Effector memory CD4-positive, alpha-beta T cell (primary cell): ENCODE measurements at places on chromosomes 3 and 15.

- DNase-seq: no peak
These were observed 31.1 kb downstream of the SGO1 start for GRCh38 chr3:20154928-20155327.

- DNase-seq: no peak
These were observed 175.4 kb downstream of the MBNL1 start for GRCh38 chr3:152444029-152444641.

DNA sequence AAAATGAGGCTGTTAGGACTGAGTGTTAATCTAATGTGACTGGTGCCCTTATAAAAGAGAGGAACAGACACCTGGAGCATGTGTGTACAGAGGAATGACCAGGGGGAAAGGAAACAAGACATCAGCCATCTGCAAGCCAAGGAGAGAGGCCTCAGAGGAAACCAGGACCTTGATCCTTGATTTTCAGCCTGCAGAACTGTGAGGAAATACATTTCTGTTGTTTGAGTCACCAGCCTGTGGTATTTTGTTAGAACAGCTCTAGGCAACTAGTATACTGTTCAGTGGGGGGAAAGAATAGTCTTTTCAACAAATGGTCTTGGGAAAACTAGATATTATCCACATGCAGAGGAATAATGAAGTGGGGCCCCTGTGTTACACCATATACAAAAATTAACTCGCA, 80.6 kb downstream of the CCR1 start:
- DNase-seq: no peak

DNA sequence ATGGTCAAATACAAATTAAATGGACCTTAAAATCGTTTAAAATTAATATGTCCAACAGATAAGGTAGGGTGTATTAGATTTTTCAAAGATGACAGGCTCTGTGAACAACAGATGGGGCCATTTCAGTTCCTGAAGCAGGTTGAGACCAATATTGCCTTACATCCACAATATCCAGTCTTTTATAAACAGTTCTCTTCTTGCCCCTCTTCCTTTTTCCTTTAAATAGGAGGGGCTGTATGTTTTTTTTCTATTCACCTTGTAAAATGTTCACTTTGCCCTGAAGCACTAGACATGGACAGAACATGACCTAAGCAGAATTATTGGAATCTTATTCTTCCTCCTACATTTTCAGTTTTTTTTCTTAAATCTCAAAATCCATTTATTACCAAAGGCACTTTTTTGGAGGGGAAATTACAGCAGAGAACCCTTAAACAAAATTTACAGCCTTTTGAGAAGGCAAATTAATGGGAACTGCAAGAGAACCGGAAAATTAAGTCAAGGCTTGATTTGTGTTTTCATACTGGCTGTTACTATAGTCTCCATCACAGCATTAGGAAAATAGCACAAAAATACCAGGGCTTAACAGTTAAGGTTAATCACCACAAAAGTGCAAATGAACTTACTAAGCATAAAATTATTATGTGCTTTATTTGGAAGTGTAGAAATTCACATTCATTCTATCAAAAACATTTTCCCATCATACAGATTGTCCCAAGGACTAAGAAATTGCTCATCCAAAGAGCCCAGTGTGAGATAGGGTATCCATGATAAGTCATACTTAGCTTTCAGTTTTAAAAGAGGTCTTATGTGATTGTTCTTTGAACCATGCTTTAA, 55.8 kb downstream of the CMSS1 start:
- no peak for DNase-seq

DNA sequence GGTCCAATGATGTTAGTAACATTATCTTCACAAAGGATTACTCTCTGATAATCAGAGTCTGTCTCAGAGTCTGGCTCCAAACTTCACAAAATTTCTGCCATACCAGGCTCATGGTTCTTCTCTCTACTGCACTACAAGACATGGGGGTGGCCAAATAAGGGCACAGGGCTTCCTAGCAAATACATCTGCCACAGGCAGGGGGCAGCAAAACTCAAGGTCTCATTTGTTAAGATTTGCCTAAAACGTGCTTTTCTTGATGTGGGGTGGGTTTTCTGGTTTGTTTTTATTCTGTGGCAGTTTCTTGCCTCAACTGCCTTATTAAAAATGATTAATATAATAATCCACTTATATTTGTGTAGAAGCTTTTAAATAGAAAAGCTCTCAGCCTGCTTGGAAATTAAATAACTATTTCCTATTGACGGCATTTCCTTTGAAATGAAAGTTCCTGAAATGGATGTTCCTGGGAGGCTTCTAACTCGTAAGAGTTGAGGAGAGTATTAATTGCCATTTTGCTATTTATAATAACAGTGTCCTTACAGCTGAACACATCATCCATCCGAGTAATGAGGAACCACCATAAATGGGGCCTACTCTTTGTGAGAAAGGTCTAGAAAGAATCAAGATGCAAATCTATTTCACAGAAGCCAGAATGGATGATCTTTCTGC, 53.8 kb downstream of the SST start:
- DNase-seq: no peak

GRCh38 chr15:101122266-101122665, 129.6 kb downstream of the CHSY1 start:
- DNase-seq: no peak
